NCI-H1436 treated with DMSO at 0.1 percent for 48 hours (cell line): ENCODE measurements at places on chromosomes 2 and 18.

- DNase-seq: no peak
Measured at GRCh38 chr2:224104668-224105386, 65.7 kb upstream of the SERPINE2 start.

GRCh38 chr2:11998218-11998617 is 251.8 kb downstream of the LPIN1 start:
- DNase-seq: no peak

GRCh38 chr2:3291113-3291512 is 86.5 kb downstream of the EIPR1 start:
- DNase-seq: no peak

DNA sequence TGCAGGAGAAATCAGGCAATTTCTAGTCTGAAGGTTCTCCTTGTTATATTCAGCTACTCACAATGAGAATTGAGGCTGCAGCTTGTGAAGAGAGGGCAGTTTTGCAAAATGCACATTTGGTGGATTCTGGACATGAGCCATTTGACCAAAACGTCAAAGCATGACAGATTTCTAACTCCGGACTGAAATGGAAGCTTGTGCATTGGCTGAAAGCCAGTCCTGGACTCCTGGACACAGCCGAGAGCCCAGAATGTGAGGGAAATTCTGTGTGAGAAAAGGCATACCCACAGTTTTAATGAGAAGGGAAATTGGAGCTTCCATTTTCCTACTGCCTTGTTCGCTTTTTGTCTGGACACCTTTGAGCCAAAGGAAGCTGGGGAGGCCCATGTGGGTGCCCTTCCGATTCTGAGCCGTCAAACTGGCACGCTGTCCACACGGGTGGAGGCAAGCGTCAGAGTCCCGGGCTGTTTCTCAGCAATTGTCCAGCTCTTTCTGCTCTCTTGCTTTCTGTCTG is 23.7 kb upstream of the ROCK2 start:
- no peak for DNase-seq

DNA sequence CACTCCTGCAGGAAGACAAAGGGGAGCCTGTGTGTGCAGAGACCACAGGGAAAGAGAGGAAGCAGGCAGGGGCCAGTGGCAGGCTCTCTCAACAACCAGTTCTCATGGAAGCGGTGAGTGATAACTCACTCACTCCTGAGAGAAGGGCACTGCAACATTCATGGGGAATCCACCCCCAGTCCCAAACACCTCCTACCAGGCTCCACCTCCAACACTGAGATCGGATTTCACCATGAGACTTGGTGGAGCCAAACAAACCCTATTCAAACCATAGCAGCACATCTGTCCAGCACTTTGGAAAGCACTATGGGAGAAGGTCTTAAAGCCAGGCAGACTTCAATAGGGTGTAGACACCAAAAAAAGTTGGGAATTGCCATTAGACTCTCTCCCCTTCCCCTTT is 345.7 kb upstream of the SPRED2 start:
- no peak for DNase-seq

GRCh38 chr2:233917116-233917515 is at the start of gene TRPM8:
Gene TRPM8 (plus strand): TSS chr2:233917373. CDS start chr2:233926538, 9,165 bp downstream.
- no peak for DNase-seq

DNA sequence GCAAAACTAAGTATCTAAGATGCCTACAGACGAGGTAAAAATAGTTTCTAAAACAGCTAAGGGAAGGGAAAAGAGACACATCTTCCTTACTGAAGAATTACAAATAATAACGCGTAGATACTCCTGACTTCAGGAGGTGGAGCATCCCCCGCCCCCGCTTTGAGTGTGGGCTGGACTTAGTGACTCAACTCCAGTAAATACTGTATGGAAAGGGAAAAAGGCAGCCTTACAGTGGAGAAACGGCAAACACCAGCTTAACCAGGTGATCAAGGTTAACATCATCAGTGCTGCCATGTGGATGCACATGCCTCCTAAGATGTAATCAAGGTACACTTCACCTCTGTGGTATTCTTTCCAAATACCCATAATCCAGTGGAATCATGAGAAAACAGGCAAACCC is 47.9 kb downstream of the HADHB start:
- no peak for DNase-seq

DNA sequence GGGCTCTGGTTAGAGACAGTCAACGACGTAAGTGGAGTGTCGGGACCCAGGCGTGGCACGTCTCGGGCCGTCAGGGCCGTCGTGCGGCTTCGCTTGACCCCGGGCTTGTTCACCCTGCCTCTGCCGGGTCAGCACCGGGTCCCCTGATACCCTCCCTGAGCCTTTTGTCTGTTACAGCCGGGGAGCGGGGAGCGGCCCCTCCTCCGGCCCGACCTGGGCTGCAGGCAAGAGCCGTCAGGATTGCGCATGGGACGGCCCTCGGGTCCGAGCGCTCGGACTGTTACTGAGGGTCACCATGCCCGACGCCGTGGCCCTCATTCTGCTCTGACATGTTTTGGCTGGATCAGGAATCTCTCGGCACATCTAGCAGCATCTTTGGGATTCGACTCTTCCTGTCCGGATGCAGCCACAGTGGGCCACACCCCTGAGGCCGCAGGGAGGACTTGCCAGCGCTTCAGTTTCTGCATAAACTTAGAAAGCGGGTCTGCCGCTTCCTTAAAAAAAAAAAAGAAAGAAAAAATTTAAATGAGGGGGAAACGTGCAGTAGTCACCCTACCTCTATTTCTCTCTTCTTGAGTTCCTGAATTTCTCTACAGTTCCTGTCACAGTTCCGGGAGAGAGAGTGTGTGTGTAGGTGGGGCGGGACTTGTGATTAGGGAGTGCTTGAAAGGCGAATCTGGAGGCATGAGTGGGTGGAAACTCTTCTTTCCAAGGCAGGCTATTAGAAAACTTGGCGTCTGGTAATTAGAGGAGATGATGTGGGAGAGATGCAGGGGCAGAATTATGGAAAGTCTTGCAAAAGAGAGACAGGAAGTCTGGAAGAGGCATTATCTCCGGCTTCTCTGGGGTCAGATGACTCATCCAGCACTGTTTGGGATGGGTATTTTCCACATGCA is 909 bp downstream of the TMEM87B start:
- DNase-seq: no peak

- no peak for DNase-seq
Measured at GRCh38 chr2:192216336-192216735, 21.6 kb upstream of the TMEFF2 start.
